Occipital lobe (tissue), 3 donors: ENCODE measurements at places on chromosomes 7 and 10. TPM values are rescaled to one million over a fixed set of nuclear protein-coding genes. Genes with fewer than 3 reads are reported as not detected.

ODAD2 gene
- total RNA-seq = 1.9 TPM

TMEM225B gene
- not detected for total RNA-seq

DNAJC30 gene
- 3.1 TPM for total RNA-seq

MTG1 gene
- total RNA-seq = 14.8 TPM

SPAG6 gene
- 1.2 TPM for total RNA-seq

GJD4 gene
- not detected for total RNA-seq

SSMEM1 gene
- total RNA-seq = 0.31 TPM

DNA sequence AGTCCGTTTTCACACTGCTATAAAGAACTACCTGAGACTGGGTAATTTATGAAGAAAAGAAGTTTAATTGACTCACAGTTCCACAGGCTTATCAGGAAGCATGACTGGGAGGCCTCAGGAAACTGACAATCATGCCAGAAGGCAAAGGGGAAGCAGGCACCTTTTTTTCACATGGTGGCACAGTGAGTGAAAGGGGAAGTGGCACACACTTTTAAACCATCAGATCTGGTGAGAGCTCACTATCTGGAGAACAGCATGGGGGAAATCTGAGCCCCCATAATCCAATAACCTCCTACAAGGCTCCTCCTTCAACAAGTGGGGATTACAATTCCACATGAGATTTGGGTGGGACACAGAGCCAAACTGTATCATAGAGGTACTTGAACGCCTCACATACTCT lies 30.0 kb downstream of the AGR3 start:
- no peak for DNase-seq

DNA sequence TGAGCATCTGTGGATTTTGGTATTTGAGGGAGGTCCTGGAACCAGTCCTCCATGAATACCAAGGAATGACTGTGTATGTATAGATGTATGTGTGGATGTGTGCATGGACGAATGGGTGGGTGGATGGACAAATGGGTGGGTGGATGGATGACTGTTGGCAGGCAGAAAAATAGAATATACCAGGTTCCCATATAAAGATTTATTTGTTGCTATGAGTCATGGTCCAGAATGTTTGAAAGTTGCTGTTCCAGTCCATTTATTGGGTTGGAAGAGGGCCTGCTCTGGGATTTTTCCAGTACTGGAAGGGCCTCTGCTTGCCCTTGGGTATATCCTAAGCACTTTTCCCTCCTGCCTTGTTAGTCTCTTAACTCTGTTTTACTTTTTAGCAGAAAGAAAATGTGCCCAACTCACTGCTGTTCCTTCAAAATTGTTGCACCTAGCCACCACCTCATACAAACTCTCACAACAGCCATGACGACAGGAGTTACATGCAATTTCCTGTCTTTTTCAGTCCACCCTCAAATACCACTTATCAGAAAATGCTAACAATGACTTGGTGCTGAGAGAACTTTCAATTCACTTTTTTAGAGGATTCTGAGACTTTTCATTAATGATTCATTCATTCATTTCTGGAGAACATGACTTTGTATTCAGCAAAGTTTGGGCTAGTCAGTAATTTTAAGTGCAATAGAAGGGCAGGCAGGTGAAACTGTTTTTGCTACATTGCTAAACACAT lies 108.1 kb downstream of the EEPD1 start:
- no peak for DNase-seq

GRCh38 chr7:79096361-79096805 lies 357.1 kb downstream of the MAGI2 start:
- no peak for DNase-seq

DNA sequence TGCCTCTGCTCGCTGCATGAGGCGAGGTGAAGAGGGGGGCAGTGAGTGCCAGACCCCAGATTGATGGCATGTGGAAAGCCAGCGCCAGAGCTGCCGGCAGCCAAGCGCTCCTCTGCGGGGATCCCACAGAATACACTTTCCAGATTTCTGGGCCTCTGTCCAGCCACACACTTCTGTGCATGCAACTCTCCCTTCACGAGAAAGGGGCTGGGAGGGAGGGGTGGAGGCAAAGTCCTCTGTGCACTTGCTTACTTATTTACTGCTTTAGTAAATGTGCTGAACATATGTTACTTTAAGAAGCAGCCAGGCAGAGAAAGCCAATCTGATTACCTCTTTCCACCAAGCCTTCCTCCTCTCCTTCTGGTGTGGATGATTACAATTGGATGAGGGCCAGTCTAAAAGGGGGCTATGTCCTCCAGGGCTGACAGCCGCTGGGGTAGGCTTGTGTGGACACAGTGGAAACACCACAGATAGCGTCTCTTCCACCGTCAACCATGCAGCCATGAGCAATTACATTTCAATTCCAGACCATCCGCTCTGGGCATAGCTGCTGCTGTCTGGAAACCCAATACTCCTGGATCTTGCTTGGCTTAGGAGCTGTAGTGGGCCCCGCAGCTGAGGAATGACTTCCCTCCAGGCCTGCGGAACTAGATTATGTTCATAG lies 322.8 kb upstream of the ANKRD30A start:
- DNase-seq = no peak

DNA sequence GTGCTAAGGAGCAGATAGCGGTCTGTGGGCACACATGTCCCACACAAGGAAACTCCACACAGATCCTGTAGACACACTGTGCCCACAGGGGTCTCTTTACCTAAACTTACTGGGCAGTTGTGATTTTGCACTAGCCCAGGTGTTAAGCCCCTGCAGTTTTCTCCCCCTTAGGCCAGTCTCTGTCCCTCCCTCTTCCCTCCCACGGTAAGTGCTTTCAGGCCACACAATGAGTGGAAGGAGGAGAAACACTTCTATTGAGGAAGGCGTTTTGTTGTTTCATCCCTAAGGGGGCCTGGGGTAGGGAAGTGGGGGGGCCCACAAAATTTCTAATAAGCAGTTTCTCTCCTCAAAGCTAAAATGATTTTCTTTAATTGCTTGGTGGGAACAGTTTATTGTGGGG lies 51.4 kb downstream of the FBXW4 start:
- DNase-seq = no peak

DNA sequence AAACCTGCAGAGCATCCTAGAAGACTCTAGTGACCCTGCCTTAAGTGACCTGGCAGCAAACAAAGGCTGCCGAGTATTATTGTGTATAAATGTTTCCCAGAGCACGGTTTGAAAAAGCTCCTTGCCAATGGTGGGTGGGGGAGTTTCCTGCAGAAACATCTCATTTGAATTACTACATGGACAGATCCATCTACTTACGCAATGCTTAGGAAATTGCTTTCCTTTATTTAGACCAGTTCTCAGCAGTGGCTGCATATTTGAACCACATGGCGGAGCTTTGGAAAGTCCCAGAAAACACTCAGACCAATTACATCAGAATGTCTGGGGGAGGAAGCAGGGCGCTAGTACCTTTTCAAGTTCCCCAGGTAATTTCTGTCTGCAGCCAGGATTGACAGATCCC lies 560.9 kb downstream of the SDK1 start:
- no peak for DNase-seq

- no peak for DNase-seq
Measured at GRCh38 chr10:78619115-78619851, 449.5 kb upstream of the ZMIZ1 start.

DNA sequence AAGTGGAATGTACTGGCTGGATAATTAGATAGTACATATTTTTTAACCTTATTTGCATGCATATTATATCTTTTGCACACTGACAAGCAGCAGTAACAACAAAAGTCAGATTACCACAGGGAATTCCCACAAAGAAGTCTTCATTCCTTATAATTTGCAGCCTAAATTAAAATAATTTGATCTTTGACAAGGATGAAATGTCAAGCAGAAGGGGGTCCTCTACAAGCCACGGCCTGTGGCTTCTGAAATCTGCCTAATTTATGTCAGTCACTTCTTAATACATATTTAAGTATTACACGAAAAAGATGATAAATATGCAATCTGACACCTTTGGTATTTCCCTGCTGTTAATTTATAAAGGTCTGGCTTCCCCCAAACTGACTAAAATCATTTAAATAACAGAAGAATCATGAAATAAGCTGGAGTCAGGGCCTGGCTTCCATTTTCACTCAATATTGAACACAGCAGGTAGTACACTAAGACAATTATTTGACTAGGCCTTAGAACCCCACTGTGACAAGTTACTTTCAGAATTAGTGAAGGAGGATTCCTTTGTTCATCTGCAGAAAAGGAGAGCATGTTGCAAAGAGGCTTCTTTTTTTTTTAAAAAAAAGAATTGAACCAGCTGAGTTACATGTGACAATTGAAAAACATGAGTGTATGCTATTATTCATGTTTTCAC lies 351.1 kb upstream of the ETV1 start:
- DNase-seq = no peak

DNA sequence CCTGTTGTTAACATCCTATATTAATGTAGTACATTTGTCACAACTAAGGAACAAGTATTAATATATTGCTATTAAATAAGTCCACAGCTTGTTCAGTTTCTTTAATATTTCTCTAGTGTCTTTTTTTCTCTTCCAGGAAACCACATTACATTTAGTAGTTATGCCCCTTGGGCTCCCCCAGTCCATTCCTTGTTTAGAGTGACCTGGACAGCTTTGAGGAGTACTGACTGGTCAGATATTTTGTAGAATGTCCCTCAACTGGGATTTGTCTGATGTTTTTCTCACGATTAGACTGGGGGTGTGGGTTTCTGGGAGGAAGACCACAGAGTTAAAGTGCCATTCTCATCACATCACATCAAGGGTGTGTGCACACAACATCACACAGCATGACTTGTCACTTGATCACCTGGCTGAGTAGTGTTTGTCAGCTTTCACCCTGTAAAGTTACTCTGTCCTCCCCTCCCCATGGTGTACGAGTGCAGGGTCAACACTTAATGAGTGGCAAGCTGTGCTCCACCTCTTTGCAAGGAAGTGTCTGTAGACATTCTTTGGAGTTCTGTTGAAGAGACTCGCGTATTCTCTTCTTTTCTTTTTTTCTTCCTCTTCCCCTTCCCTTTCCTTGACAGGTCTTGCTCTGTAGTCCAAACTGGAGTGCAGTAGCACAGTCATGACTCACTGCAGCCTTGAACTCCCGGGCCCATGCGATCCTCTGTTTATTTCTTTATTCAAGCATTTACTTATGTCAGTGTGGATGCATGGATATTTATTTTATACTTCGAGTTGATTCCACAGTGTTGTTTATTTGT lies 10.2 kb downstream of the LMTK2 start:
- no peak for DNase-seq

- no peak for DNase-seq
Measured at GRCh38 chr7:135822376-135822775, 73.8 kb upstream of the FAM180A start.

GRCh38 chr10:71396711-71397295 lies at the start of gene CDH23:
Gene CDH23 (plus strand): TSS chr10:71396920. CDS start chr10:71439832, 42,912 bp downstream.
- no peak for DNase-seq

- DNase-seq = no peak
Measured at GRCh38 chr10:125629758-125630376, 53.1 kb downstream of the TEX36 start.

- peak; percentile 43 for DNase-seq
Measured at GRCh38 chr7:94510582-94511496, 1.2 kb downstream of the CASD1 start.

DNA sequence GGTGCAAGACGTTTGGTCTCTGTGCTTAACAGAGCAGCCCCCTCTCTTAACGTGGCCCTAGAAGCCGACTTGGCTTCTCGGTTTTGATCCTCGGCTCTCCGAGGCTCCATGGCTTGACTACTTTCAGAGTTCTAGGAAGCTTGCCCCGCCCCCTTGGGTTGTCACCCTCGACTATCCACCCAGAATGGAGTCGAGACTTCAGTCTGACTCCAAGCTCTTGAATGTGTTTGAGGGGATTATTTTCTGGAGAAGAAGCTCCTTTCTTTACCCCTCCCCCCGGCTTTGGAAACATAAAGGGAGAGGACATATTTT lies 448 bp downstream of the SEC24C start:
- no peak for DNase-seq

DNA sequence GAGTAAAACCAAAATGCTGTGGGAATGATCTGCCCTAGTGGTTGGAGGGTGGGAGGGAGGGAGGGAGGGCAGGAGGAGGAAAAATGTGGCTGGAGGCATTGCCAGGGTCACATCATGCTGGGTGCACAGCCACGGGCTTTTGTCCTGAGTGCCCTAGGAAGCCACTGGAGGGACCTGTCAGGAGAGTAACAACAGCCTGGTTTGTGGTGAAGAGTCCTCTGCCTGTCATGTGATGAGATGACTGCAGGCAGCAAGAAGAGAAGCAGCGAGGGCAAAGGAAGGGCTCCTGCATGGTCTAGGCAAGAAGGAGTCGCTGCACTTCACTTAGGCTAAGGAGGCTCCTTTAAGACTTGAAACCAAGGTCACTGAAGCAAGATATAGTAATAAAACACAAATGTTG lies 65.6 kb downstream of the PKD1L1 start:
- DNase-seq = no peak

DNA sequence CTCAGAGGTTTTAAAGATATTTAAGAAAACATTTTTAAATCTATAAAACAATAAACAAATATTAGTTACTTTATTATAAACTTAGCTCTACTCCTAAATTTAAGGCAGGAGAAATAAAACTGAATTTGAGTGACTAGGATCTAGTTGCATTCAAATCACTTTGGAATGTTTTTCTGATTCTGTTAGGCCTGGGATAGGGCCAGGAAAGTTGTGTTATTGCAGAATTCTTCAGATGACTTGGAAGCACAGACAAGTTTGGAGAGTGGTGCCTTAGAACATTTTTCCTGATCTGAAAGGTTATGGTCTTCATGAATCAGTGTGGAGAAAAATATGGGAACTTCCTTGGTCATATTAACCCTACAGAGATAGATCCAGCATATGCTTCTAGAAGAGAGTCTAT lies 15.6 kb upstream of the SLC25A13 start:
- DNase-seq = no peak

GRCh38 chr7:42984137-42984536 lies 52.0 kb downstream of the MRPL32 start:
- DNase-seq = no peak
